GM23338 (cell line): ENCODE measurements at places on chromosomes 13 and 19. TPM values are rescaled to one million over a fixed set of nuclear protein-coding genes. Genes with fewer than 3 reads are reported as not detected.
A peak's percentile ranks its signal among the peaks of the same experiment; 100 is the strongest.

Gene ZNF575
- total RNA-seq: 0.10 TPM in 1 of 2 replicates, not detected in the other

Gene TEX101
- total RNA-seq: not detected in 2 replicates

Gene NLRP5
- total RNA-seq: not detected in 2 replicates

Gene AZU1
- total RNA-seq: 0.50 and 1.4 TPM in 2 replicates

Gene ZNF763
- 0.87 and 2.2 TPM in 2 replicates for total RNA-seq

- no peak for DNase-seq
These were observed 2.1 kb upstream of the F10 start for GRCh38 chr13:113120300-113121182.

DNA sequence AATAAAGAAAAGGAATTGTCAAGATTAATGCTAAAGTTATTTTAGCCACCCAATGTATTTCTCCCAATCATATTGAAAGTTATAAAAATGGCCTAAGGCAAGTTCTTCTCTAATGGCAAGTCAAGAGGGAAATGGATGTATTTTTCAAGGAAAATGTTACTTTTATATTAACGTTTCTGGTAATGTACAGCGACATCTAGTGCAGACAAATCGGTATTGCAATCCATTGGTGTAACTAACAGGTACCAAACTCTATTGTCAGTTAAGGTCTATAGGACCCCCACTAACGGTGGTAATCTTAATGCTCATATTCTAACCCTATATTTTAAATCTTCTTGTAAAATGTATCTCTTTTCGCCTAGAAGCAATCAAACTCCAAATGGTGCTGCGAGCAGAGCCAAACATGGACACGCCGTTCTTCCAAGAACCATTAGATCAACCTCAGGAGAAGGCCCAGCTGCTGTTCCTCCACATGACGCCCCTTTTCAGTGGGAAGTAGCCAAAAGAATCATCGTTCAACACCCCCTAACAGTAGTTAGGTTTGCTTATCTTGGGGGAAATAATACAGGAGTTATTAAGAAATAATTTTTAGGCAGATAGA is 98.5 kb upstream of the PABPC3 start:
- DNase-seq: peak; percentile 79

- no peak for DNase-seq
These were observed 1109.5 kb downstream of the SLITRK1 start for GRCh38 chr13:82772816-82773215.

DNA sequence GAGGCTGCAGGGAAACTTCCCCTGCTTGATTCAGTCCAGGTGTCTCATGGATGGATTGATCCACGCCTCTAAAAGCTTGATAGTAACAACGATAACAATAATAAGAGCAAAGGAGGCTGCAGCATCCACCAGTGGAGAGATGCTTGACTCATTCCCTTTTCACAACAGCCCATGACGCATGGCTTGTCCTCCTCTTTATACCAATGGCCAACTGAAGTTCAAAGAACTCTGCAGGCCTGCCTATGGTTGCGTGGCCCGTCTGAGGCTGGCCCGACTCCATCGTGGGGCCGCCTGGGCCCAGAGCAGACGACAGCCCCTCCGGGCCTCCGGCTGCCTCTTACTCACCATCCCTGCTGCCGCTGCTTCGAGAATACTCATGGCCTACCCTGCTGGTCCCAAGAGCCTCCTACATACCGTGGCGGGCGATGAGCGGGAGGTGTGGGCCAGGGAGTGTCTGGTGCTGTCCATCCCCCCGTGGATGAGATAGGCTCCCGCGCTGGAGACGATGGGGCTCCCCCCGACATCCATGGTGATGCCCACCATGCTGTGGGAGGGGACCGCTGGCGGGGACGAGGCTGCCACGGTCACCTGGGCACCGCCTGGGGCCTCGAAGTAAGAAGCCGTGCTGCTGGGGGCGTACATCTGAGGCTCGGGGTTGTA is 61.8 kb upstream of the RANBP3 start:
- DNase-seq: no peak

DNA sequence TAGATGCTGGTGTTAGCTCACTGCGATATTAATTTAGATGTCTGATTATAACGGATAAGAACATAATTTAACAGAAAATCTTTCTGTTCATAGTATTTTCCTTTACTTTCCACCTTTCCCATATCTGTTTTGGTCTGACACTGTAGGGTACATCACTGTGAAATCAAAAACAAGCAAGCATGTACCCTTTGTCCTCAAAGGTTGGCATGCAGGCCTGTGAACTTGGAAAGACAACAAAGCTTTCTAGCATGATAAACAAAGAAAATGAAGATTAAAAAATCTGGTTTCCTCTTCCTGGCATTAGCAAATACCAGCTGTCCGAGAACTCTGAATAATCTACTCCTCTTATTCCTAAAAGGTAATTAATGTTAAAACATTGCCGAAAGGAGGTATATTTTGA is 31.6 kb downstream of the THSD1 start:
- DNase-seq: no peak

DNA sequence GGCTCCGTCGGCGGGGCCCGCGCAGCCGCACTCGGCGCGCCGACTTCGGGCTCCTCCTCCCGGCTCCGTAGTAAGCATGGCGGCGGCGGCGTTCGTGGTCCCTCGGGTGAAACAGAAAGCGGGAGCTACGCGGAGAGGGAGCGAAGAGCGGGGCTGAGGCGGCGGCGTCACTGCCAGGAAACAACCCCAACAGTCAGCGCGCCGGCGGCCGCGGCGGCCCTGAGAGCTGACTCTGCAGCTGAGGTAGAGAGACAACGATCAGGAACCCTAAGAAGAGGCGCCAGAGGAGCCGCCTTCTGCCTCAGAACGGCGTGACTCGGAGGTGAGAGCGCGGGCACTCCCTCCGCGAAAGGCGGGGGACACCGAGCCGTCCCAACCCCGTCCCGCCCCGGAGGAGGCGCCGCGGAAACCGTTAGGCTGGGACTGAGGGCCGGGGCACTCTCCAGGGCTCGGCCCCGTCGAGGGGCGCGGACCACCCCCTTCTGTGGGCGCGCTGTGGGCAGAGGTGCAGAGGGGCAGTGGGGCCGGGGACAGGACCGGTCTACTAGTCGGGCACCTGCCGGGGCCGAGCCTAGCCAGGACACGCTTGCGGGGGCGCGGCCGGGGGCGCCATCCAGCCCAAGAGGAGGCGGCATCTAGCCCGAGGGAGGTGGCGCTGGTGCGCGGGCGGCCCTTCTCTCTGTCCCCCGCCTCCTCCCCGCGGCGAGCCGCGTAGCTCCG is at the start of gene FNDC3A:
Gene FNDC3A (plus strand): TSS at position 57 of the 720 bp plus-strand sequence. CDS start 30,279 bp downstream, outside the sequence.
- DNase-seq: peak; percentile 76

DNA sequence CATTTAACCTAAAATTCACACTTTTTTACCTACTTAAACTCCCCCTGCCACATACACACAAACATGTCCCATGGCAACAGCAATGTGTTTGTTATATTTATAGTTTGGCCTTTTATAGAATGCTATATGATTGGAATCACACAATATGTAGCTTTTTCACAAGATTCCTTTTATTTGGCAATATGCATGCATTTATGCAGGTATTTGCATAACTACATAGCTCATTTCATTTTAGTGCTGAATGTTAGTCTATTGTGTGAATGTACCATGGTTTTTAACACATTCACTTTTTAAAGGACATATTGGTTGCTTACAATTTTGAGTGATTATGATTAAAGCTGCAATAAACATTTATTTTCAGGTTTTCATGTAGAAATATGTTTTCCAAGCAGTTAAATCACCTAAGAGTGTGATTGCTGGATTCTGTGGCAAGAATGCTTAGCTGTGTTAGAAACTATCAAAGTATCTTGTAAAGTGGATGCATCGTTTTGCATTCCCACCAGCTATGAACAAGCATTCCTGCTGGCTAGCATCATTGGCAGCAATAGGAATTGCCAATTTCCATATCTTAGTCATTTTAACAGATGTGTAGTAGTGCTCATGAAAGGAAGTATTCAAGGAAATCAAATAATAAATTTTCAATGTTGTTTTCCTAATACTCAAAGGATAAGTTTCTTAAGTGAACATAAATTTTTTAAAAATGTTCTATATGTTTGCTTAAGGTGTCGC is 557.0 kb downstream of the SLITRK1 start:
- DNase-seq: no peak

- no peak for DNase-seq
These were observed 14.1 kb upstream of the HMGB1 start for GRCh38 chr13:30479883-30480219.
